Fibroblast of skin of abdomen (primary cell): ENCODE measurements at places on chromosomes 3 and 15.

DNA sequence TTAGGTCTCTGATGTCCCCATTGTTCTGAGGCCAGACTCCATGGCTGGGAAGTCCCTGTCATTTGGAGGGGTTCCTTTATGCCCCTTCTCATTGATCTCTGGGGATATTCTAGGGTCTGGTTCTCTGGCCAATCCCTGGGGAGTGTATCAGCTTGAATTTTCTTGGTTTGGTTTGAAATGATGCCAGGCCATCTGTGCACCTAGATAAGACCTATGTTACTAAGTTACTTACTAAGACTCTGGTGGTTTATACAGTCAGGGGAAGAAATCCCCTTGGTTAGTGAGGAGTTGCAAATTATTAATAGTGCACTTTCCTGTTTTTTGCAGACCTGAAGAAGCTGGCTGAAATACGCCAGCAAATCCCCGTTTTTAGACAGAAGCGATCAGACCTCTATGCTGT is 20.3 kb downstream of the NIT2 start:
- no peak for DNase-seq

GRCh38 chr3:4740397-4741105 is 238.7 kb upstream of the BHLHE40 start:
- DNase-seq: no peak

DNA sequence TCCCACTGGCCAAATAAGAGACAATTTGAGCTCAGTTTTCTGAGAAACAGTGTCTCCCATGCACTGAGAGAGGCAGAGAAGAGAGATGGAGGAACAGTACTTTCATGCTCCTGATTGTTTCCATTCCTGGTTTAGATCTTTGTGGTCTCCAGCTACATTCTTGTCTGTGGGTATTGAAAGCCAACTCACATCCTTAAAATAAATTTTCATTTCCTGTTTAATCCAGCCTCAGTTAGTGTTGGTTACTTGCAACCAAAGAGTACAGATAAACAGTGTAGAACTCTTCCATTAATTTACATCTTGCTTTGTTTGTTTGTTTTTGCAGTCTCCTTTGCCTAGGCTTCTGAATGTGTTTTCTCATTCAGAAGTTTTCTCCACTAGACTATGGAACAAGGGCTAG is 123.7 kb upstream of the CLSTN2 start:
- DNase-seq: peak; percentile 2

- peak; percentile 62 for DNase-seq
These were observed 89.0 kb upstream of the STRIT1 start for GRCh38 chr3:155382396-155383042.

- DNase-seq: no peak
These were observed 4.8 kb downstream of the GLYCTK start for GRCh38 chr3:52292247-52293065.

- peak; percentile 75 for DNase-seq
These were observed 212.6 kb upstream of the PLSCR5 start for GRCh38 chr3:146817704-146818103.

DNA sequence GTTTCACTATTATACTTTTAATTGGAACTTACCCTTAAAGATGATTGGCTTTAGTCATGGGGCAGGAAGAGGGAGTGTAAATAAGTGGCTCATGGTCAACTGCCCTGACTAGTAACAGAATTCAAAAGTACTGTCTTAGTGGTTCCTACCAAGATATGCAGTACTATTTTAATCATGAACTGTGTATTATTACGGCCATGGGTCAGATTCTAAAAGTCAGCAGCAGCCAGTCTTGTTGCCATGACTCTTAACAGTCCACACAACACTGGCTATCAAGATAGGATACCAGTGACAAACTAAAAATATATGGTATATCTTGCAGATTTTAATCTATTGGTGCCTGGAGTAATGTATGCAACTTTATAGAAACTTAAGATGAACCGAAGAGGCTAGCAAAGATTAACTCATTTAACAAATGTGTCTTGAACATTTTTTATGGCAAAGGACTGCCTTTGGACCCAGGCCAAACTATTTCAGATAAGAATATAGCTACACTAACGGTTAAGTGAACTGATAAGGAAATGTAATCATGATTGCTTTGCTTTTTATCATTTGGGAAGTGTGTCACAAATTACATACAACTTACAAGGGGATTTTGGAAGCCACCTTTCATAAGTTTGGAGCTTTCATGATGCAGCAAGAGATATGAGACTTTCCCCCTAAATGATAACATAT is 163.7 kb downstream of the TCF12 start:
- no peak for DNase-seq

DNA sequence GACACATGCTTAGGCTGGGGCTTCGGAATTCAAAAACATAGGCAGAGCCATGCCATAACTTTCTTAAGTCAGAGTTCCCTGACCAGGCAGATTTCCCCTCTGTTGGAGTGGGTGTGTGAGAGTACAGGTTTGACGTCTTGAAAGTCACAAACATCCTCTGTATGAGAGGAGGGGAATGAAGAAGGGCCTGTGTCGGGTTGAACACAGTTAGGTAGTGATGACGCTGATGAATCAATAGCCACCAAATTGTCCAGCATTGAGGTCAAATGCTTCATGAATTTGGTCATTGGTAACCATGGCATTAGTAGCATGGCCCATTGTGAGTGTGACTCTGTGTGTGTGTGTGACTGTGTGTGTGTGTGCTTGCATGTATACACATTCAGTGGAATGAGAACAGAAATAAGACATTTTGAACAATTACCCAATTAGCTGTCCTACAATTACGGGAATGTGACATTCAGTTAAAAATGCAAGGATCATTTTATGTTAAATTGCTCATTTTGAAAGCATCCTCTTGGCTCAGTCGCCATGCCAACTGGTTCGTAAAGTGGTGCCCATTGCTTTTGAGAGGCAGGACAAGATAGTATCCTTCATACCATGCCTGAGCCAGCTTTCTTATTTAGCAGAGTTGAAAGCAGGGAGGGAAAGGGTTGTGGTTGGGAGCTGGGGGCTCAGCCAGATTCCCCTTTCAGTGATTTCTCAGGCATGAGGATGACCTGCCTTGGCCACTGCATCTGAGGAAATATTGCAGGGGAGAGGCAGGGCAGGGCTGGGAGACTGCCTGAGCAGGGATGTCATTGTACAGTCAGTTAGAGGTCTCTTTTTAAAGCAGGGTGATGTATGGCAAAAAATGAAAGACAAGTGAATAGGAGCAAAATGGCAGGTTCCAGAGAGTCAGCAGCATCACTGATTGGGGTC is 35.4 kb downstream of the RBP2 start:
- DNase-seq: no peak

- DNase-seq: no peak
These were observed 51.2 kb downstream of the MDFIC2 start for GRCh38 chr3:70261283-70261682.

DNA sequence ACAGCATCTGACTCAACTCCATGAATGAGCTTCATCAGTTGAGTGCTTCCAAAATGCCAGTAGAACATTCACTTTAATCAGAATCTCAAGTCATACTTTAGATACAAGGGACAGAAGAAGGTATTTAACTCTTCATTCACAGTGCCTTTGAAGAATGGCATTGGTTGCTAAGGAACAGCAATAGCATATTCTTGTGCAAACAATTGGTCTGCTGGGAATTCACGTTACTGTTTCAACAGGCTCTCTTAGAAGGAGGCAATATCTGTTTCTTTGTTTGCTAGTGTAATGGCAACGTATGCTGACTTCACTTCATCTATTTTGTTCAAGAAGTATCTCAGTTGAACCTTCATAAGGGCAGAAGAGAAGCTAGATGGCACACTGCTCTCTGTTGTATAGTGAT is 113.9 kb downstream of the TMEM108 start:
- DNase-seq: no peak

GRCh38 chr15:33612721-33613304 is 302.0 kb downstream of the RYR3 start:
- DNase-seq: peak; percentile 2

- no peak for DNase-seq
These were observed 157.2 kb downstream of the TIGIT start for GRCh38 chr3:114451051-114451451.

DNA sequence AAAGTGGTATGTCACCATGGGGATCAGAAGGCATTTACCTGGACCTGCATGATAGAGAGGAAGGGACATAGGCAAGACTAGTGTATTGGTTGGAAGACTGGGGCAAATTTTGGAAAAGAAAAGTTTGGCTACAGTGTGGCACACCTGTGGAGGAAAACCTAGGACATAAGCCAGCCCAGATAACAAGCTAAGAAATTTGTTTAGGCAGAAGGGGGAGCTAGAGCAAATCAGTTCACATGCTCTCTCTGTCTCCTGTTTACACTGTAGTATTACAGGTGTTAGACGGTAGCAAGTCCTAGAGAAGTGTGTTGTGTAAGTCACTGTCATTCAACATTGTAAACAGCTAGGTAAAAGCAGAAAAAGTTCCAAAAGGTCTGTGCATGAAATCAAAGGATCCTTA is 11.9 kb upstream of the ALDH1A2 start:
- DNase-seq: no peak

GRCh38 chr15:77309392-77309791 is 110.5 kb downstream of the PEAK1 start:
- DNase-seq: no peak

- DNase-seq: no peak
These were observed 45.9 kb upstream of the TRPM1 start for GRCh38 chr15:31147456-31147855.

DNA sequence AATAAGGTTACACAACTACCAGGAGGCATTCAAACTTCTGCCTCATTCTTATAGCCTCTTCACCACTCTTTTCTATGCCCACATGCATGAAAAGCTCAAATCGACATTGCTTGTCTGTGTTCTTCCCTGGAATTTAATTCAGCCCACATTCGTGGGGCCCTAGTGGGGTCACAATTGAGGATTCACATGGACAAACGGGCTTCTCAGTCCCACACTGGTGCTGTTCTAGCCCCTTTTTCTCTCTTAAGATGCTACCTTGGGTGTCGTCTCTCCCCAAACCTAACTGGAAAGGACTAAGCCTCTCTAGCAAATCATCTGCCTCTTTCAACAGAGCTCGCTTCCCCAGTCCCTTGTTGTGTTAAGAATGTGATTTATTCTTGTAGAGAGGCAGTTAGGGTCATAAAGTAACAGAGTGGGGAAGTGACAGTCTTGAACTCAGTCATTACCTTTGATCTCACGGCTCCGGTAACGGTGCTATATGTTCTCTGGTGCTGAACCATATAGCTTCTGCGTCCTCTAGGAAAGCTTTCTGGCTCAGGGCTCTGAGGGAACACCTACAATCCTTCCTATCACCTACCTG is 4.9 kb downstream of the LPP start:
- DNase-seq: no peak

DNA sequence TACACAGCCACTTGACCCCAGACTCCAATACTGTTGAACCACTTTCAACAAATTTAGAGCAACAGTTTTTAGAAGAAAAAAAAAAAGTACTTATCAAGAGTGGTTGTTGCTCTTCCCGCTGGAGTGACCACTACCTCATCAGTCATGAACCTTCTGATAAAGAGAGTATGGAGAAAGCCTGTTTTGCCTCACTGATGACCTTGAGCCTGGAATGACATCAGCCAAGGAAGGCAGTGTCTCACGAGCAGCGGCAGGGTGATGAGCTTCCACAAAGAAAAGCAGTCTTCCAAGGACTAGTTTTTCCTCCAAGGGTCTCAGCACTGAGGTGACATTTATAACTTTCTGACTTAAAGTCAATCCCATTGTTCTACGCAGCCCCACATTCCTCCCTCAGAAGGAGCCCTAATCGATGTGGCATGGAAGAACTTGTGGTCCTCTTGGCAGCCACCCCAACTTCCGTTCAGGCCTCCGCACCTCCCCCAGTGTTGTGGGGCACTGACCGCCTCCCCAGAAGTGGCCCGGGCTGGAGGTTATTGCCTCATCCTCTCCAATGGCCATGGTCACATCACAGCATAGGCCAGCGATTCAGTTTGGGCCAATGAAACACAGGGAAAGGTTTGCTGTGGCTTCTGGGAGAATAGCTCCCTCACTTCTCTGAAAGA is 1.8 kb upstream of the CYP11A1 start:
- no peak for DNase-seq

DNA sequence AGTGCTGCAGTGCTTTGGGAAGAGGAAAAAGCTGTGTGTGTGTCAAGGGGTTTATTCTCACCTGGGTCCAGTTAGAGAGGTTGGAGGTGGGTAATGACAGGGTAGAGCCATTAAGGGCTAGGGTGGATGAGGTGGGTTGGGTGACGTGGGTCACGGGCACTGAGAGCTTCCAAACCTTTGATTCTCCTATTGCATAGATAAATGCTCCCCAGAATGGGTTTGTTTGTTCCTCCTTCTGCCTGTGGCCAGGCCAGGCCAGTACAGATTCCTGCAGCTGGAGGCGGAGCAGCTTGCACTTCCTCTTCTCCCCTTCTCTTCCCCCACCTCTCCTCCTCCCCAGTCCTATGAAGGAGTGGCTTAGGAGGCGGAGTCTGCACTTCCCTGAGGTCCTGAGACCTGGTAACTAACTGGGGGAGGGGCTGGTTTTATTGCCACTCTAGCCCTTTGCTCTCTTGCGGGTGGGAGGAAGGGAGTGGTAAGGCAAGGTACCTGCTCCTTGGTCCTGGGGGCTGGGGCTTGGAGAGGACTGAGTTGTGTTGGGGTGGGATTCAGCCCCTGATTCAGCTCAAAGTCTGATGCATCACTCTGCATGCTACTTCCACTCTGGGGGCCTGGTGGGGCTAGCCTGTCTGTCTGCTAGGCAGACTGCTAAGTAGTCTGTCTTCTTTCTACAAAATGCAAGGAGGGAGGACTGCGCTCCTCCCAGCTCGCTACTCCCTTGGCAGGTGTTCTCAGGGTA is 3.5 kb downstream of the SPINT1 start:
- DNase-seq: no peak

- DNase-seq: no peak
These were observed 1041.2 kb downstream of the TUSC7 start for GRCh38 chr3:117750674-117751269.

GRCh38 chr15:40439461-40439959 is 1.2 kb upstream of the BAHD1 start:
- no peak for DNase-seq

DNA sequence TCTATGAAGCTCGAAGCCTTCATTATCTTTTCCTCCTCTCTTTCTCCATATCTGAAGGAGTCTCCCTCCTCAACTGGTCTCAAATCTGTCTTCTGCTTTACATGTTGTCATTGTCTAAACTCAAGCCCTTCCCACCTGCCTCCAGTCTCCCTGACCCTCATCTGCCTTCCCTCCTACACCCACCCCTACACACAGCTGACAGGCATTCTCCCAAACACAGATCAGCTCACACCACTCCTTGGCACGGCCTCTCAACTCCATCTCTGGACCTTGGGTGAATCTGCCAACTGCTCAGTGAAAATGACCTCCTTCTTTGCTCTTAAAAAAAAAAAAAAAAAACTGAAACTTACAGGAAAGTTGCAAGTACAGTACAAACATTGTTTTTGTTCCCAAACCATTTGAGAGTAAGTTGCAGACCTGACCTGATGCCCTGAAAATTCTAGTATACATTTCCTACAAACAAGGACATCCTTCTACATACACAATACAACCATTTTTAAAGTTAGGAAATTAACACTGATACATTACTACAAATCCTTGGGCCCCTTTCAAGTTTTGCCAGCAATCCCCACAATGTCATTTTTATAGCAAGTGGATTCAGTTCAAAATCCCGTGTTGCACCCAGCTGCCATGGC is 49.4 kb upstream of the UBE2E1 start:
- DNase-seq: no peak

- DNase-seq: peak; percentile 8
These were observed 6.2 kb downstream of the TMEM40 start for GRCh38 chr3:12752809-12753208.

- DNase-seq: peak; percentile 62
These were observed at the start of gene PLCD1 for GRCh38 chr3:38029400-38030125. Gene PLCD1 (minus strand): TSS chr3:38029642. CDS start chr3:38029539, 103 bp downstream.
